ENCODE measurements at places on chromosomes 11 and 22. TPM values are rescaled to one million over a fixed set of nuclear protein-coding genes. Genes with fewer than 3 reads are reported as not detected.
A peak's percentile ranks its signal among the peaks of the same experiment; 100 is the strongest.

The WNT11 gene
- total RNA-seq, result 7.0 TPM

The HEPHL1 gene
- 0.15 TPM for total RNA-seq

GRCh38 chr11:125871391-125872137 lies 15.9 kb upstream of the HYLS1 start:
- DNase-seq, result no peak

GRCh38 chr11:77102246-77103210 lies at the start of gene OMP:
TSS of gene OMP (plus strand) at chr11:77102840. CDS start at chr11:77102840, 0 bp downstream.
- no peak for DNase-seq

GRCh38 chr11:72005347-72006260 lies 6.9 kb downstream of the IL18BP start:
- DNase-seq, result peak; percentile 50

- DNase-seq, result no peak
Observed at GRCh38 chr11:132298357-132298756, 927.9 kb downstream of the NTM start.

The USH1C gene
- 0.66 TPM for total RNA-seq

The SERPING1 gene
- 421 TPM for total RNA-seq

The C22orf42 gene
- total RNA-seq, result not detected

GRCh38 chr11:80330264-80330663 lies 889.4 kb upstream of the TENM4 start:
- DNase-seq, result no peak

GRCh38 chr11:90465553-90465952 lies 242.7 kb upstream of the CHORDC1 start:
- no peak for DNase-seq

GRCh38 chr22:42939941-42940653 lies 74.9 kb downstream of the PACSIN2 start:
- DNase-seq, result no peak

DNA sequence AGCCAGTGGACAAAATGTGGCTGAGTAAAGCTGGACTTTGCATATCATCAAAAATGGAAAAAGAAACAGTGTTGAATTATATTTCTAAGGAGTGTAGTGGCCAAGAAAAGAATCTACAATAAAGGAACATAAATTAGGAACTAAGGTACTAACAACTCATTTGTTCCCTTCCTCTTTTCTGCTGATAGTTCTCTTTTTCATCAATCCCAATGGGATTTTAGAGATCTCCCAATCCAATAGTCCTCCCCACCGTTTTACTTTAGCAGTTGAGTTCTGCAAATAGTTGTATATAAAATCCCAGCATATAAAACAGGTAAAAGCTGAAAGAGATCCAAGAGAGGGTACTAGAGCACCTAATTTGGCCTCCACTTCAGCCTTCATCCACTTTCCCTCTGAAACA lies 2.0 kb downstream of the PRCP start:
- DNase-seq, result no peak

The CLMP gene
- total RNA-seq, result 82.9 TPM

Data from breast epithelium (tissue), 4 donors.